ENCODE measurements at places on chromosomes 7 and 10.

- DNase-seq: peak; percentile 71
These were observed 142.8 kb upstream of the SEMA3A start for GRCh38 chr7:84337429-84337828.

GRCh38 chr7:140317999-140318398, 80.3 kb downstream of the SLC37A3 start:
- no peak for DNase-seq

DNA sequence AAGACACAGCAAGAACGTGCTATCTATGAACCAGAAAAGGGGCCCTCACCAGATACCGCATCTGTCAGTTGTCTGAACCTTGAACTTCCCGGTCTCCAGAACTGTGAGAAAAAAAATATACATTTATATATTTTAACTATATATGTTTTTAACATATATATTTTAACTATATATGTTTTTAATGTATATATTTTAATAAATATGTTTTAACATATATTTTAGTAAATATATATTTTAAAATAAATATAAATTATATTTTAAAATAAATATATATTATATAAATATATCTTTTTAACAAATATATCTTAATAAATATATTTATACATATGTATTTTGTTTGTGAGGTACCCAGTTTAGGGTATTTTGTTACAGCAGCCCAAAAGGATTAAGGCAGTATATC, 958.2 kb upstream of the AUTS2 start:
- DNase-seq: no peak

GRCh38 chr10:89310056-89310893, 8.4 kb downstream of the IFIT2 start:
- DNase-seq: no peak

DNA sequence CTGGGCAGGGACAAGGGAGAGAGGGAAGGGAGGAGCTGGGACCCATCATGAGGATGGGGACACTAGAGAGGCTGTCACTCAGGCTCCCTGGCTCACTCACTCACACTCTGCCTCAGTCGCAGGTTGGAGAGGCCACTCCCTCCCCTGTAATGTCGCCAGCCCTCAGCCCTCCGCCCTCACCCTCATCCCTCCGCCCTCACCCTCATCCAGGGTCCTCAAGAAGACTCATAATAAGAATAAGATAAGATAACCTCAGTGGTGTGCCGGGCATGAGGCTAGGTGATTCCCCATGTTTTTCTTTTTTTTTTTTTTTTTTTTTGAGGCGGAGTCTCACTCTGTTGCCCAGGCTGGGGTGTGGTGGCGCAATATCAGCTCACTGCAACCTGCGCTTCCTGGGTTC, 92.2 kb downstream of the GTF2IRD1 start:
- no peak for DNase-seq

- peak; percentile 65 for DNase-seq
These were observed 12.2 kb downstream of the PDZD8 start for GRCh38 chr10:117363028-117363427.

DNA sequence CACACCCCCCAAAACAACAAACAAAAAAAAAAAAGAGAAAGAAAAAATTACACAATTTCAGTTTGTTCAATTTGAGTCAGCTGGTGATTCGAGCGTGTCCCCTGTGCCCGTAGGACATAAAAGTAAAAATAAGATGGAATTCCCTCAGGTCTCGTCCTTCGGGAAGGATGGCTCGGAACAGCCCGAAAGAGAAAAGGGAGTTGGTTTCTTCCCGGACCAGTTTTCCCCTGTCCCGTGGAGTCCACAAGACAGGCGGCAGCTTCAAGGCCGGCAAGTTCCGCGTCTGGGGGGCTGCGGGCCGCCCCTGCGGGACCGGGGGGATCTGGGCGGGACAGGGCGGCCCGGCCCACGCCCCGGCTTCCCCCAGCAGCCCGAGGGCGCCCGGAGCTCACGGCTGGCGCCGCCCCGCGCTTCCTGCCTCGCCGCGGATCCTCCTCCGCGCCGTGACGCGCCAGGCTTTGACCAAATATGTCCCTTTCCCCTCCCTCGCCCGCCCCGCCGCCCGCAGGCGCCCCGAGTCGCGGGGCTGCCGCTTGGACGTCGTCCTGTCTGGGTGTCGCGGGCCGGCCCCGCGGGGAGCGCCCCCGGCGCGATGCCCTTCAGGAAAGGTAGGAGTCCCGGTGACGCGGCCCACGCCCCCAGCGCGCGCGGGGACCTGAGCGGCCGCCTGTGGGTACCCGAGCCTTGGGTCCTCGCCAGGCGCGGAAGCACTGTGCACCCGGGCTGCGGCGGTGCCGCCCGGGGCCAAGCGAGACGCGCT, 55.8 kb downstream of the RBM17 start:
- DNase-seq: peak; percentile 82

DNA sequence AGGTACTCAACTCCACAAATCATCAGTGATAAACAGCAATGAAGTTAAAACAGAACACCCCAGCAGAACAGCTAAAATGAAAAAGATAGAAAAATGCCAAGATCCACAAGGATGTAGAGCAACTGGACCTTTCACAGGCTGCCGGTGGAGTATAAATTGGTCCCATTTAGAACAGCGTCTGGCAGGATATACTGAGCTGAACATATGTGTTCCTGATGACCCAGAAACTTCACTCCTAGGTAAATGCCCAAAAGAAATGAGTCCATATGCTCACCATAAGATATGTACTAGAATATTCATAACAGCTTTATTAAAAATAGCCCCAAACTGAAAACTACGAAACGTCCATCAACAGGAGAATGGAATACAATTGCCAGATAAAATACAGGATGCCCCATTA, 102.4 kb downstream of the OAT start:
- no peak for DNase-seq

DNA sequence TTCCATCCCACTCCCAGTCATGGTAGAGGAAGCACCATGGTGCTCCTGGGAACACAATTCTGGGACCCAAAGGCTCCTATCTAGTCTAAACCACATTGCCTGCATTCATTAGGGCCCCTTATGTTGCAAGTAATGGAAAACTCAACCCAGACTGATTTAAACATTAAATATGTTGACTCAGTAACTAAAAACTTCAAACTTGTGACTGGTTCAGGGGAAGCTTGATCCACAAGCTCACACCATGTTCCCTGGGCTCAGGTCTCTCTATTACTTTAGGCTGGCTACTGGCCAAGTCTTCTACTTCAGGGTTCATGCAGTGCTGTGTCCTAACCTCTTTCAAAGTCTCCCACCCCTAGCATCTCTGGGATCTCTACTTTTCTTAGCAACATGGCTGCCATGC, 13.1 kb downstream of the WNT16 start:
- peak; percentile 45 for DNase-seq

DNA sequence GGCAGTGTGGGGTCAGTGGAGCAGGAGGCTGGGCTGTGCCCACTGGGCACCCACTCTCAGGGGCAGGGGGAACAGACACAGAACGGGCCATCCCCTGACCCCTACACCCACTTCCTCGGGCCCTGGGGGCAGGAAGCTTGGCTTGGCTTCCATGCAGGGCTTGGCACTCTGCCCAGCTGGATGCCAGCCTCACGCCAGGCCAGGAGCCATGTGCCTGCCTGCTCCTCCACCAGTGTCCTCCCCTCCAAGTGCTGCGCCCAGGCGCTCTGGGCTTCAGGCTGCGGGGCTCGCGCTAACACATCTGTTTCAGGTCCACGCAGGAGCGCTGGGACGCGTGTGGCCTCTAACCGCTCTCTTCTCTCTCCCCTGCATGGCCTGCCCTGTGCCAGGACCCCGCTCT, 12.7 kb downstream of the LDB3 start:
- no peak for DNase-seq

DNA sequence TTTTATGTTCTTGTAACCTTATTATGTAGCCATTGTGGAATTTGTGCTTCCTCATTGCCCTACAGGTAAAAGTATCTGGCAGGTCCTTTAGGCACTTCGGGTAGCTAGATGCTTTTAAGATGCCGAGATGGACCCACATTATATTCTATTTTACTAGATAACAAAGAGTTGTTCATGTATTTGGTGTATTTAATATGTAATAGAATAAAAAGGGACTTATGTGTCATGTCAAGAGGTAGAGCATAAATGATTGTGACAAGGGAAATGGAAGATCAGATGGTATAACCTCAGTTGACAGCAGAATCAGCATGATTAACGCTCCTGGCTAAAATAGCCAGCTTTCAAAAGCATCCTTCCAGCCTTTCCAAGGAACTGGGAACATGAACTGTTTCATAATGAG, 50.6 kb downstream of the NPY start:
- DNase-seq: no peak

DNA sequence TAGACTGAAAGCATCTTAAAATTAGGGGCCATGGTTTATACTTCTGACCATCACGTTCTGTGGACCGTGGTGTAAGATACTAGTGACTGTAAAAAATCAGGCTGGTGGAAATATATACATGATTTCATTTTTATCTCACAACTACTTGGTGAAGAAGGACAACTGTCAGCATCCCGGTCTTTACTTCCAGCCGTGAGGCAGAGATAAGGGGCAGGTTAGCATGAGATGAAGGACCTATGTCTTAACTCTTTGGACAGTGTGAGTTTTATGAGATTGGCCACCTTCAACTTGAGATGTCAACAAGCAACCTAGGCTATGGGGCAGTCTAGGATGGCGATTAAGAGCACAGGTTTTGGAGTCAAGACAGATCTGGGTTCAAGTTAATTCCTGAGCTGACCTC, 37.5 kb upstream of the FAM171A1 start:
- DNase-seq: no peak

- DNase-seq: no peak
These were observed 230.9 kb downstream of the AGMO start for GRCh38 chr7:15330943-15331342.

DNA sequence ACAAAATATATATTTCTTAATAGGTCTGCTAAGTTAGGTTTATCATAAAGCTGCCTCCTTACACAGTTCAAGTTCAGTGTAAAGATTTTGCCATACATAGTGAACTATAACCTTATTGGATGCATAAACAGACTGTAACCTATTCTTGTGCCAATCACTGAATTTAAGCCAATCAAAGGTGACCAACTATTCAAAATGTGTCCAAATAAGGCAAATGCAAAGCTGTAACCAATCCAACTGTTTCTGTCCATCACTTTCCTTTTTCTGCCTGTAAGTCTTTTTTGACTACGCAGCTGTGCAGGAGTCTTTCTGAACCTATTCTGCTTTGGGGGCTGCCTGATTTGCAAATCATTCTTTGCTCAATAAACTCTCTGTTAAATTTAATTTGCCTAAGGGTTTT, 11.6 kb upstream of the DNMBP start:
- DNase-seq: no peak

- peak; percentile 23 for DNase-seq
These were observed 765.6 kb upstream of the GHITM start for GRCh38 chr10:83373671-83374070.

GRCh38 chr10:35331894-35332640, 4.2 kb upstream of the CCNY start:
- peak; percentile 82 for DNase-seq

GRCh38 chr7:25597946-25598345, 369.7 kb upstream of the NPVF start:
- DNase-seq: no peak

- no peak for DNase-seq
These were observed 10.9 kb downstream of the SCART1 start for GRCh38 chr10:133464582-133465031.

DNA sequence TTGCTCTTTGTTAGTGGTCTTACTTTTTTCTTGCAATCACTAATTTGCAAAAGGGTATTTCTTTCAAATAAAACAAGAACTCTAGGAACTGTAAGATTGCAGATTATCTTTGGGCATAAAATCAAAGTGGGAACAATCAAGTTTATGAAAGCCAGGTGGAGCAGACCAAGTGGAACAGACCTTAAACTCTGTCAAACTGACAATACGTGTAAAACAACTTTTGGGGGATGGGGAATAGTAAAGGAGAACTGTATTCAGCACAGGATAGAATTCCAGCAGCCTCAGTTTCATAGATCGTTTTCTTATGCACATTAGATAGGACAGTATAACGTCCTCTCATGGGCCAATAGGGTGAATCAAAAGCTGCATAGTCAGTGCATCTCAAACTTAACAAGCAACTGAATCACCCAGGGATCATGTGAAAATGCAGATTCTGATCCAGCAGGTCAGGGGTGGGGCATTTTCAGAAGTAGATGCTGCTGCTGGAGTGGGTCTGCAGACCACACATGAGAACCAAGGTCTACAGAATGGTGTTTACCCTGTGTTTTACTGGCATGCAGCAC, 120.7 kb downstream of the PIP4K2A start:
- DNase-seq: no peak

DNA sequence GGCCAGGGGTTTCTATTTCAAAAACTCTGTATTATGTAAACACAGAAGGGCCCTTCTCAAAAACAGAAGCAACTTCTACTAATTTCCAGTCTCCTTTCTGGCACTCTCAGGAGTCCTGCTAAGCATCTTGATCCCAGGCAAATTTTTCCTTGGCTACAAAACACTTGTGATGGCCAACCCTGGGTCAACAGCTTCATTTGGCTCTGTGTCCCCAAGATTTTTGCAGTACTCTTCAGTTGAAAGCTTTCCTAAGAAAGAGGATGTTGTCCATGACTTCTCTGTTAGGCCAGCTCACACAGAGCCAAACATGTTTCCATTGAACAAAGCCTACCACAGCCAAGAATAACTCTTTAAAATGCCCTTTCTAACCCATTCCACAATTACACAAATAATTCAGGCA, 99.0 kb upstream of the EGR2 start:
- DNase-seq: no peak

GRCh38 chr7:66239467-66239856, 34.3 kb downstream of the TPST1 start:
- peak; percentile 37 for DNase-seq

All from fibroblast of skin of abdomen (primary cell).